ENCODE measurements at places on chromosomes 13 and 19. TPM values are rescaled to one million over a fixed set of nuclear protein-coding genes. Genes with fewer than 3 reads are reported as not detected.
A peak's percentile ranks its signal among the peaks of the same experiment; 100 is the strongest.

ZNF154 gene
- 2.6 TPM for total RNA-seq

ZNF497 gene
- total RNA-seq: 4.7 TPM

SLITRK6 gene
- total RNA-seq: not detected

ERCC2 gene
- 29.3 TPM for total RNA-seq

ZNF468 gene
- 16.1 TPM for total RNA-seq

GPR12 gene
- total RNA-seq: not detected

ELSPBP1 gene
- total RNA-seq: not detected

ZNF492 gene
- total RNA-seq: 0.99 TPM

TMEM145 gene
- total RNA-seq: not detected

DNAAF3 gene
- 1.6 TPM for total RNA-seq

PGLYRP1 gene
- not detected for total RNA-seq

NLRP11 gene
- total RNA-seq: not detected

DNA sequence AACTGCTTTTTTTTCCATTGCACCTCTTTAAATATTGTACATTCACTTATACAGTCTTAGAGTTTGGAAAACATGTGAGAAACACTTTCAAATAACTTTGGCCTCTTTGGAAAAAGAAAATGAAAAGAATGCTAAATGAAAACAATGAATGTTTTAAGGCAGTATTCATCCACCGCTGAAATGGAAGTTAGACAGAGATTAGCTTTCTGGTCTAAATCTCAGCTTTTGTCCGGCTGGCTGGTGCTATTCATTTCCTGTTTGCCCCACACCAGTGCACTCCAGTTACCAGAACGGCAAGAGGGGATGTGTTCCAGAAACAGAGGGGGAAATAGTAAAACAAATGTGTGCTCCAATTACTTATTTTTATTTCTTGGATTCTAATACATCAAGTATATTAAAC is 1201.3 kb downstream of the EFNB2 start:
- no peaks in the 10 kb centered on the region for H3K36me3 ChIP-seq
- H3K27me3 ChIP-seq: no peaks in the 10 kb centered on the region
- DNase-seq: no peak
- H3K4me3 ChIP-seq: no peak overlapping the region
- H3K27ac ChIP-seq: no peak overlapping the region
- no peaks in the 10 kb centered on the region for H3K4me1 ChIP-seq

GRCh38 chr13:77489566-77490337 is 45.8 kb upstream of the SCEL start:
- no peaks in the 10 kb centered on the region for H3K36me3 ChIP-seq
- no peak overlapping the region for H3K27ac ChIP-seq
- DNase-seq: no peak
- no peaks in the 10 kb centered on the region for H3K27me3 ChIP-seq
- no peak overlapping the region for H3K4me3 ChIP-seq
- H3K4me1 ChIP-seq: no peaks in the 10 kb centered on the region

- H3K4me3 ChIP-seq: no peak overlapping the region
- no peaks in the 10 kb centered on the region for H3K27me3 ChIP-seq
- H3K4me1 ChIP-seq: no peaks in the 10 kb centered on the region
Observed at GRCh38 chr13:79710376-79710775, 229.4 kb downstream of the NDFIP2 start.

DNA sequence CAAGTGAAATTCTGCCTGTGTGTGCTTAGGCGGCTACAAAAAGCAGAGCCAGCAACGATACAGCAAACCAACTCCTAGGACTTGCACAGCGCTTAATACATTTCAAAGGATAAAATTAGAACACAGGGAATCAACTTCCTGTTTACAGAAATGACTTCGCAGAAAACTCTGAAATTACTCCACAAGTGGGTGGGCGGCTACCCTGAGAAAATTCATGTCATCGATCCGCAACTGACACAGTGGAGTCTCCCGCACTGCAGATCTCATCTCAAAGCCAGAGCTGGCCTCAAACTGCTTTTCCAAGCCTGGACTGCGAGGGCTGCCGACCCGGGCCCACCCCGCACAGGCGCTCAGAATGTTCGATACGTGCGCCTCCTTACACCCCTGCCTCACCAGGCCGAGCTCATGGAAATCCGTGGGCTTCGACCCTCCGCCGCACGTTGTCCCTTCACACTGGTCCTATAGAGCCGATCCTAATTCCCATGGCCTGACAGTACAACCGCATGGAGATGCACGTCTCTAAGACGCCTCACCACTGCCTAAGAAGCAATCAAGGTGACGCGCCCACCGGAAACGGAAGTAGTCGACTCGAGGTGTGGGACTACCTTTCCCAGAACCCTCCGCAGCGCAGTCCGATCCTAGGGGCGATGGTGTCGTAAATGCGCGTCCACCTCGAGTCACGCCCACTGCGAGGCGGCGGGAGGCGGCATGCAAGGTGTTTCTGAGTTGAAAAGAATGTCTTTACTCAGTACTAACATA is at the start of gene ZNF229:
TSS of gene ZNF229 (minus strand) at position 557 of the 759 bp plus-strand sequence. CDS start 5,625 bp downstream, outside the sequence.
- H3K27ac ChIP-seq: peak within 1 kb of the TSS; percentile 7
- peaks cover 1% of the 10 kb centered on the region for H3K36me3 ChIP-seq
- H3K4me3 ChIP-seq: peak within 1 kb of the TSS; percentile 48
- no peaks in the 10 kb centered on the region for H3K27me3 ChIP-seq
- peak; percentile 88 for DNase-seq

GRCh38 chr13:21461131-21461530 is 2.0 kb upstream of the ZDHHC20 start:
- peaks cover 25% of the 10 kb centered on the region for H3K4me1 ChIP-seq
- H3K27me3 ChIP-seq: no peaks in the 10 kb centered on the region
- no peaks in the 10 kb centered on the region for H3K36me3 ChIP-seq

- no peak for DNase-seq
- no peaks in the 10 kb centered on the region for H3K4me1 ChIP-seq
- H3K27me3 ChIP-seq: no peaks in the 10 kb centered on the region
- no peak overlapping the region for H3K4me3 ChIP-seq
- H3K36me3 ChIP-seq: no peaks in the 10 kb centered on the region
Observed at GRCh38 chr13:45895881-45896280, 44.3 kb upstream of the SIAH3 start.

DNA sequence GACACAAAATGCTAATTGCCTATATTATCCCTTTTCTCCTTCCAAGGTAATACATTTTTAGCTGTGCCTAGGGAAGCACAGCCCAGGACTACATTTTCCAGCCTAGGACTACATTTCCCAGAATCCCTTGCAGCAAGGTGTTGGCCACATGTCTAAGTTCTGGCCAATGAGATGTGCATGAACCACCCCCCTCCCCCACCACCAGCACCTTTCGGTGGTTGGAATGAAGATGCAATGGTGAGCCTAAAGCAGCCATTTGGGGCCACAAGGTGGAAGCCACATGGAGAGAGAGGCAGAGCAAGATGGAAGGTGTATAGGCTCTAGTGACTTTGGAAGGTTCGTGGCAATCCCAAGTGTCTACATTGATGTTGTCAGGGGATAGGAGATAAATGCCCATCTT is 16.2 kb downstream of the UNC13A start:
- no peak overlapping the region for H3K27ac ChIP-seq
- H3K36me3 ChIP-seq: no peaks in the 10 kb centered on the region
- H3K4me3 ChIP-seq: no peak overlapping the region
- H3K4me1 ChIP-seq: no peaks in the 10 kb centered on the region
- no peaks in the 10 kb centered on the region for H3K27me3 ChIP-seq

DNA sequence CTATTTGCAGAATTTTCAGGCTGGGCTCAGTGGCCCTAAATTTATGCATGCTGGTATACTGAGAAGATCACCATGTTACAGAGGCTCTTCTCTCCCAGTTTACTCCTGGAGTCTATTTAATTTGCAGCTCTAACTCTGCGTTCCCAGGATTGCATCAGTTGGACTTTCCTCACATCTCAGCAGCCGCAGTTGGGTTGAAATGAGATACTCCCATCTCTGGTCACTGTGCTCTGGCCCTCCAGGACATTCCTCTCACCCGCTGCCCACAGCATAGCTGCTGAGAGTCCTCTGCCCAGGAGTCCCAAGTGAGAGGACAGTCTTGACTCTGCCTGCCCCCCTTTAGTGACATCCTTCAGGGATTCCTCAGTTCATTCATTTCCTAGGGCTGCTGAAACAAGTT is 150.9 kb downstream of the LACC1 start:
- no peaks in the 10 kb centered on the region for H3K4me1 ChIP-seq
- no peak for DNase-seq
- H3K4me3 ChIP-seq: no peak overlapping the region
- H3K36me3 ChIP-seq: no peaks in the 10 kb centered on the region
- H3K27me3 ChIP-seq: no peaks in the 10 kb centered on the region

- no peak overlapping the region for H3K27ac ChIP-seq
- no peak overlapping the region for H3K4me3 ChIP-seq
- peaks cover 6% of the 10 kb centered on the region for H3K27me3 ChIP-seq
- no peaks in the 10 kb centered on the region for H3K36me3 ChIP-seq
Observed at GRCh38 chr19:50434525-50434924, 1.8 kb downstream of the MYBPC2 start.

DNA sequence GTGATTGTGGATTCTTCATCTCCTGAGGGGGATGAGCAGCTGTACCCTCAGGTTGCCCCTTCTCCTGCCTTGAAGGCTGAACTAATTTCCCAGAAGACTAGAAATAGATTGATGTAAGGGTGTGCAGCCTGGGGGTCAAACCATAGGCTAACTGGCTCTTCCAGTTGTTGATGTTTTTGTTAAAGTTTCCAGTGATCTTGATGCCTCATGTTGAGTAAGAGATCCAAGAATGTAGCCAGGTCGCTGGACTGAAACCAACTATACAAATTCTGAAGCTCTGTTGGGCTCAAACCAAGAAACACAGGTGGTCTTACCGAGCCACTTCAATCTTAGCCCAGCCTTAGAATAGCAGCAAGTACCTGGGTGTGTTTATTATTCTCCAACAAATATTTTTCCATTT is 391.8 kb downstream of the KLF5 start:
- H3K4me1 ChIP-seq: no peaks in the 10 kb centered on the region
- no peaks in the 10 kb centered on the region for H3K36me3 ChIP-seq
- no peak overlapping the region for H3K4me3 ChIP-seq
- no peak for DNase-seq

DNA sequence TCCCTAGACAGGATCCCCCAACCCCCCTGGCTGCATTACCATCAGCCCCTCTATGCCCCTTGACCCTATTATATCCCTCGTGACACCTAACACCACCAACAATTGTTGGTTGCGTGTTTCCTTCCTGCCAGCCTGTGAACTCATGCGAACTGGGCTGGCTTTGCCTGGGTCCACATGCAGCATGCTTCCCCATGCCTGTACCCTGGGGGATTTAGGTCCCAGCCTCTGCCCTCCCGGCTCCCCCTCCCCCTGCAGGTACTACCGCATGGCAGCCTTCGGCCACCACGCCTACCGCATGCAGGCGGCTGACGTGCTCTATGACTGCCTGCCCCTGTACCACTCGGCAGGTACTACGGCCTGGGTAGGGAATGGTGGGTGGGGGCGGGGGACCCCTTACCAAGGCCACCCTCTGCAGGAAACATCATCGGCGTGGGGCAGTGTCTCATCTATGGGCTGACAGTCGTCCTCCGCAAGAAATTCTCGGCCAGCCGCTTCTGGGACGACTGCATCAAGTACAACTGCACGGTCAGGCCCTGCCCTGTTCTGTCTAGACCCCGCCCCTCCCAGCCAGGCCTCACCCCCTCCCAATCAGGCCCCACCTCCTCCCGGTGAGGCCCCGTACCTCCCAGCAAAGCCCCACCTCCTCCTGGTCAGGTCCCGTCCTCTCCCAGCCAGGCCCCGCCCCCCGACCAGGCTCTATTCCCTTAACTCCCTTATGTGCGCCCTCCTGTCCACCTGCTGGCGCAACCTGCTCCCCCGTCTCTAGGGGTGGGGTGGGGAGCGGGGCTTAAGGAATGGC is 18.5 kb downstream of the SLC27A1 start:
- peaks cover 20% of the 10 kb centered on the region for H3K4me1 ChIP-seq
- H3K27me3 ChIP-seq: no peaks in the 10 kb centered on the region
- H3K4me3 ChIP-seq: no peak overlapping the region
- DNase-seq: peak; percentile 94
- H3K36me3 ChIP-seq: no peaks in the 10 kb centered on the region

- no peaks in the 10 kb centered on the region for H3K27me3 ChIP-seq
- H3K27ac ChIP-seq: no peak overlapping the region
- no peaks in the 10 kb centered on the region for H3K36me3 ChIP-seq
- H3K4me3 ChIP-seq: no peak overlapping the region
- H3K4me1 ChIP-seq: no peaks in the 10 kb centered on the region
- no peak for DNase-seq
Observed at GRCh38 chr19:29789007-29789406, 22.8 kb upstream of the CCNE1 start.

- H3K4me1 ChIP-seq: peaks cover 28% of the 10 kb centered on the region
- H3K36me3 ChIP-seq: no peaks in the 10 kb centered on the region
- peak; percentile 9 for DNase-seq
- peak overlapping the region; percentile 5 for H3K27ac ChIP-seq
Observed at GRCh38 chr13:99085139-99085807, 107.4 kb upstream of the DOCK9 start.

- H3K27me3 ChIP-seq: no peaks in the 10 kb centered on the region
- DNase-seq: no peak
- H3K36me3 ChIP-seq: no peaks in the 10 kb centered on the region
- H3K4me3 ChIP-seq: no peak overlapping the region
Observed at GRCh38 chr13:31110617-31111016, 51.1 kb downstream of the HSPH1 start.

DNA sequence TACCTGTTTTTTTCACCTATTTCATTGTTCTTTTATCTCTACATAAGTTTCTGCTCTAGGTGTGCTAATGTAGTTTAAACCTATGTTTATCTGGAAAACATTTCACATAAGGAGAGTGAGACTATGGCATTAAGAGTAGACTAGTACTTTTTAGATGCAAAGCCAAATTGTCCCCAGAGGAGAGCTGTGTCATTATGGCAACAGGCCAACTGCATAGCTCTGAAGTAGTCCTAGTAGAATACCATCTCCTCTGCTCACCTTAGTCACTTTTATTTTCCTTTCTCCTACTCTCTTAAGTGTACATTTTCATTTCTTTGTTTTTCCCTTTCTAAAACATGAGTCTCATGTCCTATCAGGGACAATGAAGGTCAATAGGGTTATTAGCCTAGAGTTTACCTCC is 123.1 kb downstream of the ITGBL1 start:
- no peaks in the 10 kb centered on the region for H3K36me3 ChIP-seq
- no peaks in the 10 kb centered on the region for H3K4me1 ChIP-seq
- no peak for DNase-seq
- no peaks in the 10 kb centered on the region for H3K27me3 ChIP-seq
- H3K4me3 ChIP-seq: no peak overlapping the region
